A549 treated with RU486 at 1 μM for 4 hours (cell line): ENCODE measurements at places on chromosomes 4 and X. TPM values are rescaled to one million over a fixed set of nuclear protein-coding genes. Genes with fewer than 3 reads are reported as not detected.

The BEND2 gene
- total RNA-seq, result not detected in 5 replicates

The PCSK1N gene
- 21.2 to 60.8 TPM (median 51.8 TPM) in 5 replicates for total RNA-seq

The MSX1 gene
- total RNA-seq, result 6.7 to 13.9 TPM (median 13.2 TPM) in 5 replicates

The MAP3K15 gene
- 1.4 to 2.1 TPM (median 1.7 TPM) in 5 replicates for total RNA-seq

The SPOCK3 gene
- total RNA-seq, result 0.08 to 0.09 TPM in 2 of 5 replicates, not detected in the others

The ZDHHC15 gene
- not detected in 5 replicates for total RNA-seq

The ZCCHC12 gene
- 0.06 to 0.19 TPM (median 0.11 TPM) in 5 replicates for total RNA-seq

The WNK3 gene
- total RNA-seq, result 0.01 TPM in 2 of 5 replicates, not detected in the others
